Tibial nerve (tissue), 4 donors: ENCODE measurements at places on chromosomes 6 and 20. TPM values are rescaled to one million over a fixed set of nuclear protein-coding genes. Genes with fewer than 3 reads are reported as not detected.

DNA sequence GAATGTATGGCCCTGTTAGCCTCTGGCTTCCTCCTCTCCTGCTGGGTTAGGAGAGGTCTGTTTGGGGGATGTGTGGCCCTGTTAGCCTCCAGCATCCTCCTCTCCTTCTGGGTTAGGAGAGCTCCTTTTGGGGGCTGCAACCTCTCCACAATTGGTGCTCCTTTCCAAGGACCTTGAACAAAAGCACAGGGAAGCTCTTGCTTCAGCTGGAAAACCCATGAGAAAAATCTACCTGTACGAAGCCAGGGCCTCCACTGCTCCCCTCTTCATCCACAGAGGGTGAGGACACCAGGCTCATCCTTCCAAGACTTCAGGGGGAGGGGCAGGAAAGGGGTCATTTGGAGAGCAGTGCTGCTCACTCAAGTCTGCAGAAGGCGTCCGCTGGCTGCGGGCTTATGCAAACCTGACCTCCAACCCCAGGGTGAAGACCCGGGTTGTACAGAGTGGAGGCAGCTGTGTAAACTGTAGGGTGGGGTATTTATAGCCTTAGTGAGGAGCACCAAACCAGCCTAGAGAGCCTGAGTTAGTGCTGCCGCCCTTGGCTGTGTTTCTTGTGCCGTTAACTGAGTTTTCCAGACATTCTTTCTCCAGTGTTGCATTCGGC is 62.1 kb downstream of the SLC24A3 start:
- peak; percentile 64 for DNase-seq

GRCh38 chr6:1387876-1388629 is 1.3 kb upstream of the FOXF2 start:
- DNase-seq = no peak

DNA sequence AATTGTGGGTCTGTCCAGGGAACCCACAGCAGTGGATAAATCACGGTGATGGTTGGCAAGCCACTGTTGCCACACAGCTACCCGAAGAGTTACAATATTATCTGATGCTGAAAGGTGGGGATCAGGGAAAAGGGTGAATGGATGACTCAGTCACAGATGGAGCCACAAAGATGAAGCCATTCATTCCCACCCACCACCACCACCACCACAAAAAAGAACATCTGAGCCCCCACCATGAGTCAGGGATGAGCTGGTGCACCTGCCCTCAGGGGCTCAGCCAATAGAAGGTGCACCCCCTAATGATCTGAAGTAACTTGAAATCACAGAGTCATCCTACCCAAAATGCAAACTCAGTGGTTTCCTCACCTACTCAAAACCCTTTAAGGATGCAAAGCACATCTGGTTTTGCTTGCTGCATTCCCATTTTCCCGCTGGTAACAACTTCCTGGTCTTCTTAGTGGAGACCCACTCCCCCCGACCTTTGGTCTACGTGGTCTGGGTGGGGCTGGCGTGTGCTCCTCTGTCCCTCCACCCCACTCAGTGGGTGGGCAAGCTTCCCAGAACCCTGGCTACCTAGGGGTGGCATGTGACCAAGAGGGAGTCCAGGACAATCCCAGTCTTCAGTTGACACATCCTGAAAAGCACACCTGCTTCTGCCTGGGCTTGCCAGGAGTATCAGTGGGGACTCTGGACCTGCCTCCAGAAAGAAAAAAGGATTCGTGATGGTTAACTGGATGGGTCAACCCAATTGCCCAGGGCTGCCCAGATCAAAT is 125.5 kb downstream of the ANKRD60 start:
- no peak for DNase-seq

NKX2-2 gene
- not detected for total RNA-seq

CFB gene
- 66.5 TPM for total RNA-seq

- no peak for DNase-seq
Measured at GRCh38 chr6:74731204-74731603, 474.6 kb downstream of the COL12A1 start.

- DNase-seq = no peak
Measured at GRCh38 chr6:122140031-122140430, 259.4 kb upstream of the HSF2 start.

- DNase-seq = no peak
Measured at GRCh38 chr6:74409447-74409846, 713.4 kb downstream of the CD109 start.

AVP gene
- not detected for total RNA-seq

- DNase-seq = no peak
Measured at GRCh38 chr6:7432391-7433120, 42.9 kb downstream of the RIOK1 start.

DNA sequence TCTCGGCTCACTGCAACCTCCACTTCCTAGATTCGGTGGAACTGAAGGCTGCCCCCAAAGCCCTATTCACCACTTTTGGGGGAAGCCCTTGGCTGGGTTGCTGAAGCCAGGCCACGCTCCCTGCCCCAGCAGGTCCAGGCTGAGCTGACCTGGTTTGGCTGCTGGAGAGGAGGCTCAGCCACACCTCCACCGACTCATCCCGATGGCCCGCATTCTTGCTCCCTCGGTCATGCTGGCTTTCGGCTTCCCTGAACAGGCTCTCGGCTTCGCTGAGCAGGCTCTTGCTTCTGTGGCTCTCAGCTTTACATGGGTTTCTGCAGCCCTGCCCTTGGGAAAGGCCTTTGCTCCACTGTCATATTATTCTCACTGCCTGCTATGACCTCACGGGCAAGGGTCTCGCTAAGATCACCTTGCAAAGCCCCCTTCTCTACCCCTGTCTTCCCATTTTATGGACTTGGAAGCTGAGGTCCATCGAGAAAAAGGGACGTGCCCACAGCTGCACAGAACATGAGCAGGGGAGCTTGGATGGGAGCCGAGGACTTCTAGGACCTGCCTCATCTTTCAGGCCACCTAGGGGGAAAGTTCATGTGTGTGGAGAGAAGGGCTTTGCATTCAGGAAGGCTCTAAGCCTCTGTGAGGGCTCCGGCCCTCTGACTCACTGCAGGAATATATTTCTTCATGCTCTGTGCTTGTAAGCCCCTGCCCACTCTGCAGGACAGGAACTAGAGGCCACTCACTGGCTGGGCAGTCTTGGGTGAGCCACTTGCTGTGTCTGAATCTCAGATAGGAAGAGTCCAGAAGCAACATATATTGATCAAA is 15.6 kb downstream of the ARHGAP40 start:
- DNase-seq = no peak

LRRC1 gene
- total RNA-seq = 45.9 TPM

GRCh38 chr20:62780204-62780603 is 16.1 kb upstream of the MRGBP start:
- DNase-seq = no peak

GRCh38 chr6:133277900-133278545 is 36.9 kb downstream of the EYA4 start:
- DNase-seq = no peak

DNA sequence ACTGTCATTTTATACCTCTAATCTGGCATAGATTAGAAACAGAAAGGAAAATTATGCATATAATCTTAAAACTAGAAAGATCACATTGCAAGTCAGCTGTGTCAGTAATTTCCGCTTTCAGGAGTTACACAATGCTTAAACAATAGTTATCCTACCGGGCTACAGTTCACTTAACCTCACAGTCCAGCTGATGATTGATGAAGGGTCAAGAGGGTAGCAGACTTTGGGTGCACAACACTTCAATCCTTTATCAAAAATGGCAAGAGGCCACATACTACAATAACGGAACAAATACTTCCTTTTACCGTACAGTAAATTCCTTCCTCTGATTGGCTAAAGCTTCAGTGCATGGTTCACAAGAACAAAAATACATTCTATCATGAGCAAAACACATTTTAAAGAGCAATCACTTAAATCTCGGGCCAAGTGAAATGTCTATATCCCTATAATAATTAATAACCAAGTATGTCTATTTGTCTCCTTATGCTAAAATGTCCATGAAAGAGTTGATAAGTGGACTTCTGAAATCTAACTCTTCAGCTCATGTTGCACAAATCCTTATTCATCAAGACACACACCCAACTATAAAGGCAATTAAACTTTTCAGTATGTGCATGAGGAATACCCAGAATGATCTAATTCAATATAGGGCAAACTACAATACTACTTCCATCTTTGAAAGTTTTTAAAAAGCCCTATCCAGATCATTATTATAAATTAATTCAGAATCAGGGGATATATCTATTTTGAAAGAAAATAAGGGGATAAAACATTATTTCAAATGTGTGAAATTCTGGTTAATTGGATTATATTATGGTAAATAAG is 76.8 kb downstream of the HIVEP2 start:
- DNase-seq = no peak

- no peak for DNase-seq
Measured at GRCh38 chr6:111154981-111155380, 67.7 kb downstream of the SLC16A10 start.

TP53TG5 gene
- total RNA-seq = not detected

- no peak for DNase-seq
Measured at GRCh38 chr20:32635764-32636163, 38.0 kb downstream of the C20orf203 start.

GPR6 gene
- not detected for total RNA-seq

DNA sequence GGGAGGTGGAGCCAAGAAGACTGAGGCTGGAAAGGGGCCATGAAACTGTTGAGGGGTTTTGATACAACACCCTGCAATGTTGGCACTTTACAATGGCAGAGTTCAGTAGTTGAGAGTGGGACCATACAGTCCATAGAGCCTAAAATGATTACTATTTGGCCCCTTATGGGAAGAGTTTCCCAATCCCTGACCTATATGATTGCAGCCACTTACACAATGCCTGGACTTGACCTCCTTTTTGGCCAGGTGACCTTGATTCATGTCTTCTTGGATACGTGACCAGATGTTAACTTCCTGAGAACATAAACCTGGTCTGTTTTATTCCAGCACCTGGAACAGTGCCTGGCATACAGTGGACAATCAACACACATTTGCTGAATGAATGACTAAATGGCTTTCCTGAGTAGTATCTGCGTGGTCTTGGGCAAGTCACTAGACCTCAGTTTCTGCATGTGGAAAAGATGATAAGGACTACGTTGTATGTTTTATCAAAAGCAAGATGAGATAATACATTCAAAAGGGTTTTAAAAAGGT is 58.4 kb downstream of the NOX3 start:
- no peak for DNase-seq
